ENCODE measurements at places on chromosomes 1 and 21.

- DNase-seq: no peak
These were observed 41.7 kb upstream of the SYT14 start for GRCh38 chr1:209896346-209896745.

- DNase-seq: no peak
These were observed 61.7 kb upstream of the EDN2 start for GRCh38 chr1:41545996-41546832.

- DNase-seq: no peak
These were observed 5.9 kb downstream of the FCGR2A start for GRCh38 chr1:161511018-161511755.

GRCh38 chr1:36628804-36629203 lies 146.1 kb upstream of the CSF3R start:
- DNase-seq: no peak

DNA sequence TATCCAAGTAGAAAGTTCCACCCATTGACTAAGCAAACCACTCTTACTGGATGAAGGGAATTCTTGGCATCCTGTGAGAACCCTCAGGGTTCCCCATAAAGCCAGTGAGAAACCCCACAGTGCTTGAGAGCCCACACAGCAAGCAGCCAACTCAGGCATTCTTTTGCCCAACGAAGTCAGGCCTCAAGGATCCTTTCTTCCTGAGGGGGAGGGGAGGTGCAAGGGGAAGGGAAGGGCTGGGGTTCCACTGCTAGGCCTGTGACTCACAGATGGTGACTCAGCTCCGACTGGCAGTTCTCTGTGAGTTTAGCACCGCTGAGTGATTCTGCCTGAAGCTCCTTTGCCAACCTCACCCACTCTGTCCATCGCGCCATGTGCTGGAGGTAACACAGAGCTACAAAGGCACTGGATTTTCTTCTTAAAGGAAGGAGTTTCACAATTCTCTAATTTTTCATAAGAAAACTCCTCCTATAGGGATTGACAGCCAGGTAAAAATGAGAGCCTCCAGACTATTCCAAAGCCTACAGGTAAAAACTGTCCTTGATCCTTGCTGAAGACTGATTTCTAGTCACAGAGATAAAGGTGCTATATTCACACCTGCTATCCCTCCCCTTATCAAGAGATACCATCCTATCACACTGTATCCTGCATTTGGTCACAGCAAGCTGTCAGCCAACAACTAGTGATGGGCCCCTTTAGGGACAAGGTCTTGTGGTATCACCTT lies 4.8 kb downstream of the ENO1 start:
- peak; percentile 49 for DNase-seq

DNA sequence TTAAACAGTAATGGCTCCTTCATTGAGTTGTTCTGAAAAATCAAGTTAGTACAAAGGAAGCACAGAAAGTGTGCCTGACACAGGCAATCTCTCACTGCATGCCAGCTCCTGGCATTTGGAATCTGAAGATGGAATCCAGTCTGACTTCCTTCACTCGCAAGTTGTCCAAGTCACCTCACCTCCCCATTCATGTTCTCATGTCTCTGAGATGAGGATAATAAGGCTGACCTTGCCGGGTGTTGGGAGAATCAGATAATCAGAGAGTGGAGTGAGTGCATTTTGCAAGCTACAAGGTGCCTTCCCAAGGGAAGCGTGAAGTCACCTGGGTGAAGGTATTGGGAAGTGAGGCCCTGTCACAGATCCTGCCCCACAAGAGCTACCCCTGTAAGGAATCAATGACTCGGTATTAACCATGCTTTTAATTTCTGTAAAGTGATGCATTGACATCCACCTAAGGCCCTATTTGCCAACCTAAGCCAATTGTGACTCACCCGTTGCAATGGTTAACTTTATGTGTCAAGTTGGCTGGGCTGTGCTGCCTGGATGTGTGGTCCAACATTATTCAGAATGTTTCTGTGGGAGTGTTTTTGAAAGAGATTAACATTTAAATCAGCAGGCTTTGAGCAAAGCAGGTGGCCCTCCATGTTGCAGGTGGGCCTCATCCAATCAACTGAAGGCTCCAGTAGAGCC lies 62.5 kb upstream of the TARBP1 start:
- no peak for DNase-seq

DNA sequence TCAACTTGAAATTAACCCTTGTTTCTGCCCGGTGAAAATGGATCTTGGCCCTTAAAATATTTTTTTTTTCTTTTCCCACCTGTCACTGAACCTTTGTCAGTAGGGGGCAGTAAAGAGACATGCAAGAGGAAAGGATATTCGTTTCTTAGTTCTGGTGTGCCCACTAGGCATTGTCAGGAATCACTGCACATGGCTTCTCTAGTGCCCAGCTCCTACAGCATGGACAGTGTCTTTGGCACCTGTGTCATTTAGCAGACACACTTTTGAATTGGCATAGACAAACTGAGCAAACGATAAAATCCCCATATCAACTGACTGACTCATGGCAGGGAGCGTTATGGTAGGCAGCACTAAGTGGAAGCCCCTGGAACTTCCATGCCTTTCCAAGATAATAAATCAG lies 1048.1 kb downstream of the BRINP3 start:
- no peak for DNase-seq

- DNase-seq: no peak
These were observed 38.7 kb upstream of the LRRC8C start for GRCh38 chr1:89594096-89594740.

DNA sequence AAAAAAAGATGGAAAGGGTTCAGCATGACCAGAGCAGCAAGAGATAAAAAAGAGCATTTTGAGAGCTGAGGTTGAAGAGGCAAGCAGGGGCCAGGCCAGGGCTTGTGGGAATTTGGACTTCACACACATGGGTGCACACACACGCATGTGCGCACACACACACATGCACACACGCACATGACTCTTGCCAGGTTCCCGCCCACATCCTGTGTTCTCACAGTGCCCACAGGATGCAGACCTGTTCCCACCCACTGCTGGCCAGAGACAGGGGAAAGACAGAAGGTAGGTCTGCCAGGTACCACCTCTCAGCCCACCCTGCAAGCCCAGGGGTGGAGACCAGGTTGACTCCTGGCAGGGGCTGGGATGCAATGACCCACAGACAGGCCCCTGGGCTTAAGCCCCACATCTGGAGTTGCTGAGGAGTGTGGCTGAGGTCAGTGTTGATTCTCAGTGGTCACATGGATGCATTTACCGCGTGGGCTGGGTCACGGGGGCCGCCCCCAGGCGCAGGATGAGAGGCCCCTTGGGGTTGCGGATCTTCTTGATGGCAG lies 4.4 kb downstream of the COL16A1 start:
- DNase-seq: no peak

- no peak for DNase-seq
These were observed 27.3 kb upstream of the TP53BP2 start for GRCh38 chr1:223873044-223873443.

- no peak for DNase-seq
These were observed 81.4 kb downstream of the NCAM2 start for GRCh38 chr21:21079646-21080045.

GRCh38 chr21:21101911-21102310 lies 103.7 kb downstream of the NCAM2 start:
- DNase-seq: no peak

GRCh38 chr1:181409981-181410380 lies 73.3 kb upstream of the CACNA1E start:
- DNase-seq: no peak

DNA sequence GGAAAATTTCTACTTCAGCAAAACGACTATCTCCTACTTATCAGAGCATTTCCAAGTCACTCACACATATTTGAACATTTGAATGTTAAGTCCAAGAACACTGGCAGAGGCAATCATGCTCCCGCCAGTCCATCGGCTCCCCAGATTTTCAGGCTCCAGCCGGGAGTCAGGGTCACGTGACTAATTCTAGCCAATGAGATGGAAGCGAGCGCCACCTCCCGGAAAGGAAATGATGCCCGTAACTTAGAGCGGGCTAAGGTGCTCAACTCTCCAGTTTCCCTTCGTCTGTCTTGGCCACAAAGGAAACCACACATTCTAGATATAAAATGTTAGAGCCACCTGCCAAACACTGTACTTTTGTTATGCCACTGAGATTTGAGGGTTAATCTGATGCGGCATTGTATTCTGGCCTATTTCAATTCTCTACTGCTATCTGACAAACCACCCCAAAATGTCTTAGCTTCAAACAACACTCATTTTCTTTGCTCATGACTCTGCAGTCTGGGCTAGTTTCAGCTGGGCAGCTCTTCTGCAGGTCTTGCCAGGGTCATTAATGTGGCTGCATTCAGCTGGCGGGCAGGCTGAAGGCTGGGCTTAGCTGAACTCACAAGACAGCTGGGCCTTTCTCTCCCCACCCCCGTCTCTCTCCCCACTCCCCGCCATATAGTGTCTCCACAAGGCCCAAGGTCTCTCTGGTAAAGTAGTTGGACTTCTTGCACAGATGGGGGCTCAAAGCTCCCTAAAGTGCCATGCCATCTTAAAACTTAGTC lies 16.5 kb upstream of the LHX4 start:
- no peak for DNase-seq

GRCh38 chr1:160855181-160855981 lies 7.3 kb downstream of the CD244 start:
- no peak for DNase-seq

DNA sequence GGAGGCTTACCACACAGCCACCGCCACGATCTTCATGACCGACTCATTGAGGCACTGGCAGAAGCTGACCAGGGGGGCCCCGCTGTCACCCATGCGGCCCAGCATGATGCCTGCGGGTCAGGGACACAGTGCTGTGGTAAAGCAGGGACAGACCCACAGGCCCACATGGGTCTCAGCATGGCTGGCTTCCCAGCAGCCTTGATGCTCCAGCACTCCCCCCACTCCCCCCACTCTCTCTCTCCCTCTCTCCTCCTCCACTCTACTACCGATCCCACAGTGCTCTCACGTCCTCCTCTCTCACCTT lies 31.4 kb downstream of the PODN start:
- no peak for DNase-seq

- no peak for DNase-seq
These were observed 3.3 kb downstream of the DISP1 start for GRCh38 chr1:222818171-222818570.

- no peak for DNase-seq
These were observed 408.0 kb downstream of the DISC1 start for GRCh38 chr1:232034556-232034955.

- DNase-seq: no peak
These were observed 37.0 kb downstream of the SPAG17 start for GRCh38 chr1:118148034-118148433.

DNA sequence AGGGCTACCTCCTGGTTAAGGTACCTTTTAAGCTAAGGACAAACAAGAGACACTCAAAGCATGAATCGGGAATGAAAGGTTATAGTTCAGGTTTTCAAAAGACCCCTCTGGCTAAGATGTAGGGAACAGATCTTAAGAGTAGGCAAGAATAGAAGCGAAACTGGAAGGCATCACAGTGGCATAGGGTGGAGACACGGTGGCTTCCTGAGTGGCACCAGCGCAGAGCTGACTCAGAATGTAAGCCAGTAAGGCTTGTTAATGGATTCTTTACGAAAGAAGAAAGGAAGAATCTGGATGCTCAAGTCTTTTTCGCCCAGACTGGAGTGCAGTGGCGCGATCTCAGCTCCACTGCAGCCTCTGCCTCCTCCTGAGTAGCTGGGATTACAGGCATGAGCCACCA lies 21.2 kb downstream of the PADI6 start:
- no peak for DNase-seq

DNA sequence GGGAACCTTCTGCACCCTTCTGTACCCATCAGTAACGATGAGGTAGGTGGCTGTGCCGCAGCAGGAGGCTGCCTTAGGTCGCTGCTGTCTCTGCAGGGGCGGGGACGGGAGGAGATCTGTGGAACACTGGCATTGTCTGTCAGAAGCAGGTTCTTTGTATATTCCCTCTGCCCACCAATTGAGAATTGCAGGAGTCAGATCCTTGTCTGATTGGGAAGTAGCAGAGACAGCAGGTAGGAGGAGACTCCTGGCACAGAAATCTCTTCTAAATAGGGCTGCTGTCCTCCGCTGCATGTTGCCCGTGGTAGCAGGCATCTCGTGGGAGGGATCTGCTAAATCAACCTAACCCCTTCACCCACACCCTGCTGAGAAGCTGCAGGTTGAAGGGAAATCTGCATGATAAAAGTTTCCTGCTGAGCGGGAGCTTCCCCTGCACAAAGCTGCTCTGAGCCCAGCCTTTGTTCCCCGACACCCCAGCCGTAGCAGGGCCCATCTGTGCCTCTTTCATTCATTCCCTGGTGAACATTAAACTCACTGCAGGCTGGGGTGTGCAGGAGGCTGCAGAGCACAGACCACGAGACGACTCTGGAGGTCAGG lies 15.9 kb downstream of the SARS1 start:
- no peak for DNase-seq

DNA sequence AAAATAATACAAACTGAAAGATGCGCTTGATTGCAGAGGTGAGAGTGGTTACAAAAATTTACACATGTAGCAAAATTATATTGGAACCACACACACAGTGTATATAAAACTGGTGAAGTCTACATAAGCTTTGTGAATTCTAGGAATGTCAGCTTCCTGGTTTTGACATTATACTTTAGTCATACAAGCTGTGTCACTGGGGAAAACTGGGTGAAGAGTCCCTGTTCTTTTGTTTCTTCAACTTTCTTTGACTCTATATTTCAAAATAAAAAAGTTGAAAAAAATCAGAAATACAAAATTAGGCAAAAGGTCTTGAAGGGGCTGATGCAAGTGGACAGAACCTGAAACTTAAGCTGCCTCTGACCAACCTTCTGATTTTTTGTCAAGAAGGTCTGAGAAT lies 3.0 kb downstream of the C1QC start:
- no peak for DNase-seq

- no peak for DNase-seq
These were observed 37.8 kb downstream of the MAN1A2 start for GRCh38 chr1:117405042-117405441.

GRCh38 chr1:234722904-234723720 lies 113.1 kb upstream of the IRF2BP2 start:
- no peak for DNase-seq

DNA sequence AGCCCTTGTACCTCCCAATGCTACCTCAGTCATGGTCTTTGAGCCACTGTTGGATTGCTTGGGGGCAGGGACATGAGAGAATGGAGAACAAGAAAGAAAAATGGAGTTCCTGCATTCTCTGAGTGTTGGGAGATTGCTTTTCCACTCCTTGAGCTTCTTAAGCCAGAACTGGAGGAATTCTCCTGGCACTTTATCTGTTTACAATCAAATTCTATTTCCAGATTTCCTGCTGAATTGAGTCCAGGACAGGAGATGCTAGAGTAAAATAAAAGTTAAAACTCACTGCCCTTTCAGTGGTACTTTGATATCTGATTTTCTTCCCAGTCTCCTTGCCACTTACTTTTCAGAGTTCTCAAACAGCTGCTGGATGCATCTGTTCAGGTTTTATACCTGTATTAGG lies 24.4 kb upstream of the DEPDC1 start:
- no peak for DNase-seq

DNA sequence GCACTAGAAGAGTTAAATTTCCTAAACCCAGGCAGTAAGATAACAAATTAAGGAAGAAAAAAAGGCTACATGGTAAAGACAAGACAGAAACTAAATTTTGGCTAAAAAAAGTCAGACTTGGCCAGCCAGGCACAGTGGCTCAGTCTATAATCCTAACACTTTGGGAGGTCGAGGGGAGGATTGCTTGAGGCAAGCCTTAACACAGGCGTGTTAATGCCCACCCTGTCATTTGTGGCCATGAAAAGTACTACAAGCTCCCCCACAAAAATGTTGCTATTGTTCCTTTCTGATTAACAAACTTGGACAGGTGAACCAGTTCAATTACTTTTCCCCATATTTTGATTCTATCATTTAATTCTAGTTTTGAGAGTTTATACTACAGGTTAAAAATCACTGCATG lies 32.3 kb downstream of the UBR4 start:
- DNase-seq: no peak

- DNase-seq: no peak
These were observed 51.2 kb downstream of the STX6 start for GRCh38 chr1:180971273-180971997.

Data from stimulated activated CD8-positive, alpha-beta memory T cell treated with anti-CD3 and anti-CD28 coated beads, Interleukin-15, amount 100 ng/mL, for 24 hours (primary cell).